Neuronal stem cell (in vitro differentiated cells): ENCODE measurements at places on chromosomes 12 and 14.

- peak; percentile 69 for DNase-seq
- H3K27me3 ChIP-seq, result no peaks in the 10 kb centered on the region
- H3K27ac ChIP-seq, result peak overlapping the region; percentile 57
- H3K36me3 ChIP-seq, result no peaks in the 10 kb centered on the region
- peak overlapping the region; percentile 10 for H3K4me3 ChIP-seq
These were observed 33.5 kb downstream of the FMNL3 start for GRCh38 chr12:49673446-49674317.

DNA sequence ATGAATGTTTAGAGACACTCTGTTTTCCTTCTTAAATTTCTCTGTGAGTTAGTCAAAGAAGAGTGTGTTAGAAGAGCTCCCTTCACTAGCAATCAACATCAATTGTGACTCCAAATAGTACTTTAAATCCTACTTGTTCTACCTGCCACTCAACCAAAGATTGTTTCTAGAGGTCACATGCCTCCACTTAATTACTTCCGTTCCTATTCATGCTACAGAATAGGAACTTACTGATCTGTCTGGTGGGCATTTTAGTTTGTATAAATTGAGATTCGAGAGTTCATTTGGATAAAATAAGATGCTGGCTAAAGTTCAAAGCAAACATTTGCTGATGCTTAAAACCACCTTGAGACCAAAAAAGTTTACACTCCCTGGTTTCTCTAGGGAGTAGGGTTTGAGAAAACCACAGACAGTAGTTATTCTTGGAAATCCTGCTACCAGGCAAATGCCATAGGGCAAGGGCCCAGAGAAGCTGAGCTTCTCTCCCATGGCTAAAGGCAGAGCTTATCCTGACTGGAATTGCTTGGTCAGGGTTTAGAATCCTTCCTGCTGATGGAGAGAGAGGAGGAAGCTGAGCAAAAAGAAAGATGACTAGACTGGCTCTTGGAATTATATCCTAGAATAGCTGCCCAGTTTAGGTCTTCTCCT, 389.6 kb upstream of the ATP2B1 start:
- H3K36me3 ChIP-seq, result no peaks in the 10 kb centered on the region
- DNase-seq, result no peak
- H3K27ac ChIP-seq, result peak overlapping the region; percentile 17

- H3K4me1 ChIP-seq, result peaks cover 3% of the 10 kb centered on the region
- DNase-seq, result peak; percentile 69
- no peak within 1 kb of the TSS for H3K27ac ChIP-seq
- H3K36me3 ChIP-seq, result no peaks in the 10 kb centered on the region
- peaks cover 58% of the 10 kb centered on the region for H3K27me3 ChIP-seq
These were observed at the start of gene LGR5 for GRCh38 chr12:71439613-71440344. TSS of gene LGR5 (plus strand) at chr12:71439798. CDS start at chr12:71440081, 283 bp downstream.

DNA sequence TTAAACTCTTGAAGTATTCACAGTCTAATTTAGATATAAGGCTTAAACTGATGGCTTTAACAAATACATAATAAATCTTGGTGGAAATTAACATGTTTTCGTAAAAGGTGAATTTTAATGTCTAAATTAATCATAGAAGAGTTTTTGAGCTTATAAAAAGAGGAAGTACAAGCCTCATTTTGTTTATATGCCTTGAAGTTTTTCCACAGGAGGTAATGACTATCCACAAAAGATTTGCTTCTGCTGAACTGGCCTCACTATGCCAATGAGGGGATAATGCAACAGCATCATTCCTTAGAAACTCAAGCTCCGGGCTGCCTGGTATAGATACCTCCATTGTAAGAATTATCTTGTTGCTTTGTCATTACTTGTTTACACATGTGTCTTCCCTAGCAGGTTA, 175.6 kb downstream of the DUSP6 start:
- H3K27ac ChIP-seq, result no peak overlapping the region
- no peaks in the 10 kb centered on the region for H3K36me3 ChIP-seq
- H3K4me1 ChIP-seq, result no peaks in the 10 kb centered on the region
- no peak overlapping the region for H3K4me3 ChIP-seq

- no peak overlapping the region for H3K4me3 ChIP-seq
- no peak overlapping the region for H3K27ac ChIP-seq
- no peaks in the 10 kb centered on the region for H3K27me3 ChIP-seq
These were observed 65.1 kb upstream of the DYNC1H1 start for GRCh38 chr14:101899263-101899662.

GRCh38 chr12:46523446-46523845, 150.9 kb upstream of the SLC38A2 start:
- H3K27ac ChIP-seq, result no peak overlapping the region
- peaks cover 7% of the 10 kb centered on the region for H3K27me3 ChIP-seq
- H3K4me3 ChIP-seq, result no peak overlapping the region
- no peaks in the 10 kb centered on the region for H3K36me3 ChIP-seq
- H3K4me1 ChIP-seq, result peaks cover 7% of the 10 kb centered on the region
- no peak for DNase-seq
